ENCODE measurements at places on chromosomes 2 and 18.

DNA sequence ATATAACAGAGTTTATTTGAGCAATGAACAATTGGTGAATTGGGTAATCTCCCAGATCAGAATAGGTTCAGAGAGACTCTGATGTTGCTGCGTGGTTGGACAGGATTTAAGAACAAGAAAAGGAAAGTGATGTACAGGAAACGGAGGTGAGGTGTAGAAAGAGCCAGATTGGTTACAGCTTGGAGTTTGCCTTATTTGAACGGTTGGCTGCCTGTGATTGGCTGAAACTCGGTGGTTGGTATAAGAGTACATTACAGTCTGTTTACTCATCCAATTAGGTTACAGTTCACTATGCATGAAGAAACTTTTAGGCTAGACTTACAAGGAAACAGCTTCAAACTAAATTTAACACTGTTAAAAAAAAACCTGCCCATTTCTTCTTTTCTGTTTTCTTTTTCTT lies 68.0 kb upstream of the CABLES1 start:
- DNase-seq, result peak; percentile 45

DNA sequence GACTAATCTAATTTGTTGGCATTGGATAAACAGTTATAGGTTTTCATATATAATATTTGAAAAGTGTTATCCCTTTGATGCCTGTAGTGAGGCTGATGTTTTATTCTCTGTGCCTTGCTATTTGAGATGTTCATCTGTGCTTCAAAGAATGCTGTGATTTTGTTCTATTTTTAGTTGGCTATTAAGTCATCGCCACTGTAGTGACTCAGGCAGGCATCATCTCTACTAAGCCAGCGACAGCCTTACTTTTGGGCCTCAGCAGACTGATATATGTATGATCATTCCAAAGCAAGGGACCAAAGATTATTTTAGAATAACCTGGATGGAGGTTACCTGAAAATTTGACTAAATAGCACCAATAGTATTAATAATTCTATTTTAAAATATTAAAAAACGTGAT lies 1674.5 kb upstream of the NXPH2 start:
- peak; percentile 76 for DNase-seq

DNA sequence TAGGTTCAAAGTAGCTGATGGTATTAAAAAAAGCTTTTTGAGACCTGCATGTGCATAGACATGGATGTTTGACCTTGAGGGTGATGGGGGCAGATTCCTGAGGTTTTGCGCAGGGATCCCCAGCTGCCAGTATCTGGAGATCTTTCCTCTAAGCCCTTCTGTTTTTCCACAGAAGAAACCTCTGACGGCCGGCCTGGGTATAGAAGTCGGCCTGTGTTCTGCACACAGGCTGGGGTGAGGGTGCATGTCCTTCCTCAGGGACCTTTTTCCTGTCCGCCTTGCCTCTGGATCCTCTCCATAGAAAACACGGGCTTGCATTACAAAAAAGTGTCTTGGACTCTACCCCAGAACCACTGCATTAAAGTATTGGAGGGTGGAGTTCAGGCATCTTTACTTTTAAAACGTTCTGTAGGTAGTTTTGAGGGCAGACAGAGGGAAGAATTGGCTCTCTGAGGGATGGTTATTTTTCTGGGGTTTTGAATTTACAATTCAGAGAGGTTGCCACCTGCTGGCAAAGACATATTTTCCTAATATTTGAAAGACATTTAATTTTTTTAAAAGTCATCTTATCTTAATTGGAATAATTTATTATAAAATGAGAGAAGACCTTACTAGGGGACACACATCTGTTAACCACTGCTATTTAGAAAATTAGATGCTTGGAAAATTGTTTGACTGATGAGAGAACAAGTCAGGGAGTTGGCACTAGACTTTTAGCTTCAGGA lies 350.6 kb downstream of the DCDC2C start:
- DNase-seq, result no peak

DNA sequence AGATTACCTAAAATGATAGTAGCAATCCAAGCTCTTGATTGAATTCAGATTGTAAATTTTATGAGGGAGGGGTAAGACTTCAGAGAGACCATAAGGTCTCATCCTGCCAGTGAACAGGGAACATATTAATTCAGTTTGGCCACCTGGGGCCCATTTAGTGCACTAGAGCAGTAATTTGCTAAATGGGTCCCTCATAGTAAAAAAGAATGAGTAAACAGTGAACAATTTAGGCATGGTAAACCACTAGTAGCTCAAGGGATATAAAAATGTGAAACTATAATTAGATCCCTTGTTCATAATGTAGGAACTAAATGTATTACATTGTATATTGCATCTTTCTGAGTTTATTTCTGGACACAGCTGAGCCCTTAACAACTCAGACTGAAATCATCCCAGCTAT lies 4.9 kb upstream of the PHLPP1 start:
- DNase-seq, result no peak

GRCh38 chr2:161415987-161416707 lies at the start of gene TBR1:
TBR1 (plus strand) TSS chr2:161416297; CDS start chr2:161416411, 114 bp downstream.
- no peak for DNase-seq

GRCh38 chr2:47038656-47039488 lies 116.2 kb downstream of the STPG4 start:
- DNase-seq, result no peak

DNA sequence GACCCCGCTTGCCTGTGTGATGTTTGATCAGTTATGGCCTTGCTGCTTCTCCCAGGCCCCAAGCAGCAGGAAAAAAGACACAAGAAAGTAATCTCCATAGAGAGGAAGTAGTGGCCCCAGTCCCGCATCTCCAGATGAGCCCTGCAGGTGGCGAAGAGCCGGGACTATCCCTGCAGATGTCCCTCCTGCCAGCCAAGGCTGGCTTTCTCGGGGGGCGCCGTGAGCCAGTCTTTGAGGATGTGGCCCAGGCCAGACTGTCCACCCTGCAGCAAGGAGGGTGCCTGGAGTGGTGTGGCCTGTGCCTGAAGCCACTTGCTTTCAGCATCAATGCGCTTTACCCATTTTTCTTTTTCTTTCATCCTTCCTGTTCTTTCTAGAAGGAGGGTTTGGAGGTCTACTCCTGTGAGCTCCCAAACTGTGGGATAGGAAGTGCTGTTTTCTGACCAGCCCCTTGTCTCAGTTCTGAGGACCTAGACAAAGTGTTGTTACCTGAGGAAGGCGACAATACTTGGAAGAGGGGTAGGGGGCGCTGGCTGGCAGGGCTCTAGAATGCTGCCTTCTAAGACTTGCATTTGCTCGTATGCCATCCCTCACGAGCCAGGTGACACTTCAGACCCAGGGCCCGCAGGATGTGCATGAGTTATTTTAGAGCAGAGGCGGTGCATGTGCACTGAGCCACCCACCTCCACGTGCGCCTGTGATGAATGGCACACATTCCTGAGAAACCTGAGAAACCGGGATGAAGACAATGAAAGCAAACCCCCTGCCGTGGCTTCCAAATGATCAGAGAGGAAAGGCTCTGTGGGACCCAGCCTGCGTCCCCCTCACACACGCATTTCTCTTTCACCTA lies 255.8 kb downstream of the FBXO15 start:
- DNase-seq, result no peak

DNA sequence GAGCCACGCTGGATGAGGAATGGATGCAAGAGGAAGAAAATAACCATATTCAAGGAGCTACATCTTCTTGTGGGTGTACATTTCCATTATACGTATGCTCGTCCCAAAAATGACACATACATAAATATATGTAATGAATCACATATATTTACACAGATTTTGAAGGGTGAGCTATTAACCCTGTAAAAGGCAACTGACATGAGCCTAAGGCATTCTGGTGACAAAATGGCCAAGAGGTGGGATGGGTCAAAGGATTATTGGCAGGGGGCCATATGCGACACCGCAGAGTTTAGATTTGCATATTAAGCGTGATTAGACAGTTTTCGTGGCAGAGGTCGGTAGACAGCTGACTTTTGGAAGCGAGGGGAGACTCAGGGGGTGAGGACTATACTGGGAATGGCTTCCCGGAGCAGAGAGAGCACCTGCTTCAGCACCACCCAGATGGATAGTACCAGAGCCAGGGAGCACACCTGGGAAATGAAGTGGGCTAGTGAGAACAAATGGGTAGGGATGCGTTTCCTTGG lies 431 bp upstream of the CNRIP1 start:
- DNase-seq, result peak; percentile 26

DNA sequence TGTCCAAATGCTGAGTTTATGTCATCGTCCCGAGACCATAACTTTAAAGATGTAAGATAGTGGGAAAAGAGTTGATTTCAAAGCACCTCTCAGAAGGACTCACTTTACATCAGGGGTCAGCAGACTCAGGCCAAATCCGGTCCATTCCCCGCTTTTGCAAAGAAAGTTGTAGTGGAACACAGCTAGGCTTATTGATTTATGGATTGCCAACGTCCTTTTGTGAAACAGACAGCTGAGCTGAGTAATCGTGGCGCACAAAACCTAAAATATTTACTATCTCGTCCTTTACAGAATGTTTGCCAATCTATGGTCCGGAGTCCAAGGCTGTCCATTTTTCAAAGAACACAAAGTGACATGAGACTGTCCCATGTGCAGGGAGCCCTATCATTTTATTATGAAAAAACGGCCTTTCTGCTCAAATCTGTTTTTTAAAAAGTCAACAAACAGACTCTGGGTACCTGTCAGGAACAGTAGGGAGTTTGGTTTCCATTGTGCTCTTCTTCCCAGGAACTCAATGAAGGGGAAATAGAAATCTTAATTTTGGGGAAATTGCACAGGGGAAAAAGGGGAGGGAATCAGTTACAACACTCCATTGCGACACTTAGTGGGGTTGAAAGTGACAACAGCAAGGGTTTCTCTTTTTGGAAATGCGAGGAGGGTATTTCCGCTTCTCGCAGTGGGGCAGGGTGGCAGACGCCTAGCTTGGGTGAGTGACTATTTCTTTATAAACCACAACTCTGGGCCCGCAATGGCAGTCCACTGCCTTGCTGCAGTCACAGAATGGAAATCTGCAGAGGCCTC lies at the start of gene IL1RN:
TSS of gene IL1RN (plus strand) at position 754 of the 801 bp plus-strand sequence. CDS start at position 781, 27 bp downstream.
- DNase-seq, result no peak

DNA sequence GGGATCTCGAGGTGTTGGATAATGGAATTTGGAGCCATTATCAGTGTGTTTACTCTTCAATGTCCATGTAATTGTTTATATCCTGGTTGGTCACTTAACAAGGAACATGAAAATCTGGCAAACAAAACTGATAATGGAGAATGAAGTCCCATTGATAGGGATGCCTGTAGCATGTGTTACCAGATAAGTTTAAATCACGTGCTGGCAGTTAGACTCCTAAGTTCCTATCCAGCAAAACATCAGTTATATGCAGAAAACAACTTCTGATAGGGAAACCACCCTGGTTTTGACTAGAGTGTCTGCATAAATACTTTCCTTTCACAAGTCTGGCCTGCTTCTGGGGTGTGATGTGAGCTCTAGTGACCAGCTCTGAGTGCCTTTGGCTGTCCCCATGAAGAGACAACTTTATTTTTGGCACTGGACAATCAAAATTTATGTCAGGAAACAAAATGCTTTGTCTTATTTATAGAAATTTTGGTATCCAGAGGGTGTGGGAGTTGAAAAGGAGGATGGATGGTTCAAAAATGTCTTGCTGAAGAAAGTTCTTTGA lies 82.0 kb downstream of the FHOD3 start:
- DNase-seq, result no peak

DNA sequence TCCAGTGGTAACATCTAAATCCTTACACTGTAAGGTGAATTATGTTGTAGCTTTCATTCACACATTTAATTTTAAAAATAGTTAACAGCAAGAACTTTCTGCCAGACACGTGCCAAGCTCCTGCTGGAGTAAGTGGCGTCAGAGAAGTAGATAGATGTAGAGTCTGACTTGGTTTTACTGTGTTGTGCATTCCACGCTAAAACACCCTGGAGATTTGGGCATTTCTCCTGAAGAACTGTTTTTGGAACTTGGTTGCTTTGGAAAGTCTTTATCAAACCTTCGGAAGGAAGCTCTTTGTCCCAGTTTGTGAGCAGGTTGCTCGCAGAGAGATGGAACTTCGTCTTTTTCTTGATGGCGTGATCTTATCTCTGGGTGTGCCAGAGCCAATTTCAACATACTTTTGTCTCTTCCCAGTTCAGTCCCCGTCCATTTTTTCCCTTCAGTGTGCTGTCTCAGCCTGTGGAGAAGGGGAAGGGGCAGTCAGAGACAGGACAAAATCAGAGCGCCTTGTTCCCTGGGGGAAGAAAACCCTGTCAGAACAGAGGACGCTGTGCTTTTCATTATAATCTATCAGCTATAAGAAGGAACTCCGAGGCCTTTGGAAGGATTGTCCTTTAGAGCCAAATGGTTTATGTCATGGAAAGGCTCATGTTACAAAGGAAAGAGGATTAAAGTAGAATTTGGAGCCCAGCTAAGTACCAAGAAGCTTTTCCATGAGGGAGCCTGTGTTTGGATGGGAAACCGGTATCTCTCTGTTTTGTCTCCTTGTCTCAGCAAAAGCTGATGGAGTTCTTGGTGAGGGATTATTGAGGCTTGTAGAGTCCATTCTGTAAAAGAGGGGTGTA lies 18.9 kb downstream of the GRHL1 start:
- DNase-seq, result peak; percentile 14

GRCh38 chr18:11883153-11883552 lies 25.0 kb downstream of the MPPE1 start:
- peak; percentile 15 for DNase-seq

DNA sequence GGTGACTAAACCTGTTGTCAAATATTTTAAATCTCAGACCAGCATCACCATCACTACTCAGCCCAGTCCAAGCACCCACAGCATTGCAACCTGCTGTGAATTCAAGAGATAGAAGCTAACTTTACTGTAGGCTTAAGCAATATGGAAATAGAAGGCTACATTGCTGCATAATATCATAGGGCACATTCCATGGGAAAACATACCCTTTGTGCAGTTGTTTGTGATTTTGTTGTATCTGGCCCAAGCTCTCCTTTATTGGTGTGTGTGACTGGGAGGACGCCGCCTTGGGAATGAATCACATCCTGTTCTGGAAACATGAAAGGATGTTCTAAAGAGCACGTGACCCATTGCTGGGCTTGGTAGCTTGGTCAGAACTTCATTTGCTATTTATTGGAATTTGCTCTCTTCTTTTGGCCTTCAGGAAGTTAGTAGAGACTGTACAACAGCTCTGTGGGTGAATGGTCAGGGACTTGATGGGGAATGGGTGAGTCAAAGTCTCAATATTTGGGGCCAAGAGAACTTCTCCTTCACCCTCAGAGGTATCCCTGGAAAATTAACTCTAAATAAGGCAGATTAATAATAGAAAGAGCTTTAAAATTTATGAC lies 106.8 kb upstream of the SERPINE2 start:
- DNase-seq, result peak; percentile 94

DNA sequence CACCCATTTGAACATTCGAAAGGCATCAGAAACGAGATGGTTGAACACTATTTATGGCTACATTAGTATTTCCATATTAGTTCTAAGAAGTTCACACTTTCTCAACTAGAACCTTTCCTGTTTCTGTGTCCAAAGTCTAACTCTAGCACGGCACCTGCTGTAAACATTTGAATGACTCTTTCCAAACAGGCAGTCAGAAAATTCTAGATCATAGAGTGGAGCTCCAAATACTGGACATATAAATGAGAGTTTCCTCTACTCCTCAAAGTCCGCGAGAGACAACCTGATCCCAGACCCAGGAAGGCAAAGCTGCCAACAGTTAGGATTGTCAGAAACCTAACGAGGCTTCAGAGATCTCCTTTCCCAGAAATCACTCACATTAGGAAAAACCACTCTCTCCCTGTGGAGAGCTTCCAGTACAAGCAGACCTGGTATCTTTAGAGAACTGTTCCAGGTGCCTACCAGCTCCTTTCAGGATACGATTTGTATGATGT lies 10.6 kb downstream of the RND3 start:
- peak; percentile 30 for DNase-seq

Data from iris pigment epithelial cell (primary cell).